ENCODE measurements at places on chromosomes 3 and 15. TPM values are rescaled to one million over a fixed set of nuclear protein-coding genes. Genes with fewer than 3 reads are reported as not detected.

TTC14 gene
- total RNA-seq: 30.4 TPM

RHCG gene
- 0.31 TPM for total RNA-seq

ATP8B4 gene
- total RNA-seq: 0.61 TPM

DNA sequence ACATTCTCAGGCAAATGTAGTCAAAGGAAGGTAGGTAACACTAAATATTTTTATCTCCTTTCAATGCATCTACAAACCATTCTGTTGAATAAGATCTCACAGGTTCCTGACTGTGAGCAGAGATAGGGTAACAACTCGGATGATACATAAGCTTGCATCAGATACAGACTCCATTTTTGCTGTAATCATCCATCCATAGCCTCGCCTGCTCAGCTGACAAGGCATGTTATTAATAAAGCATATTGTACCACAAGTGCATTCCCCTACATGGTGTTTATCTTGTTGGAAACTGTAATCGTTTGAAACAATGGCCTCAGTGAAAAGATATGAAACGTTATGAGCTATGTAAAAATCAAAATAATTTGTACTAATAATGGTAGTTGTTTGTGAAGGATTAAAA lies 35.4 kb upstream of the TCF12 start:
- H3K27ac ChIP-seq: no peak overlapping the region
- peaks cover 4% of the 10 kb centered on the region for H3K4me1 ChIP-seq
- DNase-seq: no peak
- H3K36me3 ChIP-seq: no peaks in the 10 kb centered on the region
- H3K27me3 ChIP-seq: no peaks in the 10 kb centered on the region

DNA sequence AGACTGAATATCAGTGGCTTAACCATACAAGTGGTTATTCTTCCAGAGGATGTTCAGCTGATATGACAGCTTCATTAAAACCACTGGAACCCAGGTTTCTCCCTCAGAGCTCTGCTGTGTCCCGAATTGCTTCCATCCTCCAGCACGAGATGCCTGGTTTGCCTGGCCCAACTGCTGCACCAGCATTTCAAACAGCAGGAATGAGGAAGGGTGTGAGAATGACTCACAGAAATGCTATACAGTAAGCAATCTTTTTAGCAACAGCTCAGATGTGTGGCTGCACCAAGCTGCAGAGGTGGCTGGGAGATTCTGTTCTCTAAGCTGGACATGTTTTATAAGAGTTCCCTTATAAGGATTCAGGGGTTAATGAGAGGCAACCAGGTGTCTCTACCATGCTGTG lies 271.0 kb downstream of the GABRG3 start:
- H3K27me3 ChIP-seq: no peaks in the 10 kb centered on the region
- no peak overlapping the region for H3K27ac ChIP-seq
- H3K4me1 ChIP-seq: no peaks in the 10 kb centered on the region
- H3K36me3 ChIP-seq: no peaks in the 10 kb centered on the region
